Peyer's patch (tissue), 4 donors: ENCODE measurements at places on chromosomes 7 and 10. TPM values are rescaled to one million over a fixed set of nuclear protein-coding genes. Genes with fewer than 3 reads are reported as not detected.

- no peaks in the 10 kb centered on the region for H3K36me3 ChIP-seq
- H3K4me3 ChIP-seq: no peak overlapping the region
- no peaks in the 10 kb centered on the region for H3K27me3 ChIP-seq
- H3K4me1 ChIP-seq: no peaks in the 10 kb centered on the region
These were observed 389.1 kb downstream of the XPNPEP1 start for GRCh38 chr10:109534193-109534592.

- no peak overlapping the region for H3K27ac ChIP-seq
- H3K36me3 ChIP-seq: peaks cover 70% of the 10 kb centered on the region
- H3K4me3 ChIP-seq: no peak overlapping the region
These were observed 19.8 kb downstream of the MCMBP start for GRCh38 chr10:119852822-119853221.

DNA sequence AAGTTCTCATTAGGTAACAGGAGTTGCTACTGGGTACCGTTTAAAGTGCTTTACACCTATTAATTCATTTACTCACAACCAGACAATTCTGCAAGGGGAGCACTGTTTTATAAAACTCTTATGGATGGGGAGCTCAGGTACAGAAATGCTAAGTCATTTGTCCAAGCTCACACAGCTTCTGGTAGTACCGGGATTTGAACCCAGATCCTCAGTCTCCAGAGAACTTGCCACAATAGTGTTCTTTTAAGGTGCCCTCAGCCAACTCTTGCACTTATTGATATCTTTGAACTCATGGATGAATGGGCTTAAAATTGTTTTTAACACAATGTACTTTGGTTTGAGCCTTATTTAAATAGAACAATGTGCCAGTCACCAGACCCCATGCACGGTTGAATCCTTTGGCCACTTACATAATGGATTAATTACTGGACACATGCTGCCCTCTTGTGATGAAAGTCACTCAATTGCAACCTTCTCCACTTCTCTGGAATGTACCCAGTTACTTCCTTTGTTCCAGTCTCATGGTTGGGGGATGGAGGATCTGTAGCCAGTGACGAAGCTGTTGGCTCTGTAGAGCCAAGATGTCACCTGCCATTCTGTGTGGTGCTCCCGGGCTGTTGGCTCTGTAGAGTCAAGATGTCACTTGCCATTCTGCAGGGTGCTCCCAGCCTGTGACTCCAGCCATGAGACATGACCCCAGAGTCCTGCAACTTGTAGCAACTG lies 65.6 kb downstream of the NOD1 start:
- no peaks in the 10 kb centered on the region for H3K36me3 ChIP-seq
- H3K4me1 ChIP-seq: no peaks in the 10 kb centered on the region
- no peak overlapping the region for H3K27ac ChIP-seq
- no peak overlapping the region for H3K4me3 ChIP-seq
- H3K27me3 ChIP-seq: no peaks in the 10 kb centered on the region
- DNase-seq: peak; percentile 61

DNA sequence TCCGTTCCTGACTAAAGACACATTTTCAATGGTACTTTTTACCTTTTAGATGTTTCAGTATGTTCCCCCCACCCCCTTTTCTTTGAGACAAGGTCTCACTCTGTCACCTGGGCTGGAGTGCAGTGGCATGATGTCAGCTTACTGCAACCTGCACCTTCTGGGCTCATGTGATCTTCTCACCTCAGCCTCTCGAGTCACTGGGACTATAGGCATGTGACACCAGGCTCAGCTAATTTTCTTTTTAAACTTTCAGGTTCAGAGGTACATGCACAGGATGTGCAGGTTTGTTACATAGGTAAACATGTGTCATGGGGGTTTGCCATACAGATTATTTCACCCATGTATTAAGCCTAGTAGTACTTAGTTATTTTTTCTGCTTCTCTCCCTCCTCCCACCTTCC lies 99.3 kb upstream of the RPA3 start:
- no peaks in the 10 kb centered on the region for H3K27me3 ChIP-seq
- DNase-seq: no peak
- no peaks in the 10 kb centered on the region for H3K36me3 ChIP-seq
- H3K4me3 ChIP-seq: no peak overlapping the region

DNA sequence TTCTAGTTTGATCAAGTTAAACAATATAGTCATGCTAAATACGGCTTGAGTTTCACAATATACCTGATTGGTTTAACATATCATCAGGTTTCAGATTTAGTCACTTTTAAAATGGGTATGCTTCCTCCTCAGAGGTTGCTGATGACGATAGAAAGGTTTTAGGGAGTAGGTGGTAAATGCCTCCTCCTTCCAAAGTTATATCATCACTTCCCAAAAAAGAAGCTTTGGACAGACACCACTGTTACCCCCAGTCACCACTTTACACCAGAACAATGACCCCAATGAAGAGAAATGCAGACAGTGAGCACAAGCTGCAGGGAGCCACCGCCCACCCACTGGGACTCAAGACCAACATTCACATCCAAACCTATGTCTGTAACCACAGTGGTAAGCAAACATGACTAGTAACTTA lies 244.6 kb downstream of the SORCS1 start:
- no peak for DNase-seq
- H3K36me3 ChIP-seq: no peaks in the 10 kb centered on the region
- no peaks in the 10 kb centered on the region for H3K27me3 ChIP-seq
- H3K4me1 ChIP-seq: no peaks in the 10 kb centered on the region

- no peak overlapping the region for H3K4me3 ChIP-seq
- H3K36me3 ChIP-seq: no peaks in the 10 kb centered on the region
- no peak for DNase-seq
- no peaks in the 10 kb centered on the region for H3K27me3 ChIP-seq
- H3K27ac ChIP-seq: no peak overlapping the region
These were observed 14.2 kb downstream of the EBF3 start for GRCh38 chr10:129949891-129950291.

DNA sequence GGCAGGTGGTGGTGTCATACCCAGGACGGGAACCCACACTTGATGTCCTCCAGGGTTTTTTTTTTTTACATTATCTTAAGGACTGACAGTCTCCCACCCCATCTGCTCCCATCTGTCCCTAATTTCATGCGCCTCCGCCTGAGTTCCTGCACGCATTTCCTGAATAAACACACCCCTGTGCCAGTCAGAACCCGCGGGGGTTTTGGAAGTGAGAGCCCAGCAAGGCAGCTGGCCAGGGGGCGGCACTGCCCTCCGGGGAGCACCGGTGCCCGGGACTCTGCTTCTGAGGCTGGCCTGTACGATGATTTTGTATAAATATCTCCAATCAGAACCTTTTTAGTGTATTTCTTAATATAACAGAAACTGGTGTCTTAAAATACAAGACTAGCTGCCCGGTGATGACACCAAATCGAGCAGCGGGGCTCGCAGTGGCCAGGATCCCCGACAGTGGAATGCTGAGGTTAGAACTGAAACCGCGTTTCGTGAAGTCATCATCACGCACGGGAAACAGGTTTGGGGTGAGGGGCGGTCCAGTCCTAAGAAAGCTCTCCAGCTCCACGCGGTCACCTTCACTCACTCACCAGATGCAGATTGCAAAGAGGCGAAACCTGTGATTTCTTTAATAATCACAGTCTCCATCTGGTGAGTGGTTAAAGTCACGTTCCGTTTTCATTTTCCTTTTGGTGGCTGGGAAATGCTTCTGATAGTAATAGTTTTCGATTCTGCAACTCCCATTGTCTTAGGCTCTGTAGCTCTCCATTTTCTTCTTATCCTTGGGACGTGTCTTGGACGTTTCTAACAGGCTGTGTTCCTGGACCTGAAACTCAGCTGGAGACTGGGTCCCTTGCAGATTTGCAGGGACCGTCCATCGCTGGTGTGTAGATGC lies 19.7 kb downstream of the BNIP3 start:
- no peaks in the 10 kb centered on the region for H3K4me1 ChIP-seq
- H3K4me3 ChIP-seq: no peak overlapping the region
- H3K36me3 ChIP-seq: peaks cover 34% of the 10 kb centered on the region
- H3K27me3 ChIP-seq: no peaks in the 10 kb centered on the region
- no peak overlapping the region for H3K27ac ChIP-seq
- DNase-seq: no peak

DNA sequence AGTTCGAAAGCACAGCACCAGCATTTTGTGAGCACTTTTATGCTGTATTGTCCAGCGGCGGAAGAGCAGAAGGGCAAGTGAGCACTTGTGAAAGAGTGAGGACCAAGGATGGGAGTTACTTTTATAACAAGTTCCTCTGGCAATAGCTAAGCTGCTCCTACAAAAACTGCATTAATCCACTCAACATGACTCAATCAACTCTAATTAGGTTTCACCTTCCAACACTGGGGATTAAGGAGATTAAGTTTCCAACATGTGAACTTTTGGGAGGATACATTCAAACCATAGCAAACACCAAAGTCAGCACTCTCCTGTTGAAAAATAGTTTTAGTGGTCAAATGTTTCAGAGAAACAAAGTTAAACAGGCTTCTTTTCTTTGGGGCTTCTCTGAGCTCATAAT lies 844.5 kb downstream of the REEP3 start:
- no peaks in the 10 kb centered on the region for H3K4me1 ChIP-seq
- H3K36me3 ChIP-seq: no peaks in the 10 kb centered on the region
- no peak overlapping the region for H3K4me3 ChIP-seq
- no peaks in the 10 kb centered on the region for H3K27me3 ChIP-seq
- H3K27ac ChIP-seq: no peak overlapping the region

GRCh38 chr7:80732630-80733029 lies 94.2 kb downstream of the CD36 start:
- DNase-seq: no peak
- no peak overlapping the region for H3K4me3 ChIP-seq
- H3K4me1 ChIP-seq: no peaks in the 10 kb centered on the region
- no peak overlapping the region for H3K27ac ChIP-seq
- no peaks in the 10 kb centered on the region for H3K27me3 ChIP-seq

GRCh38 chr7:34840176-34840785 lies 182.3 kb downstream of the NPSR1 start:
- no peak for DNase-seq
- H3K4me3 ChIP-seq: no peak overlapping the region
- H3K27ac ChIP-seq: no peak overlapping the region
- no peaks in the 10 kb centered on the region for H3K4me1 ChIP-seq

- peak overlapping the region; percentile 69 for H3K27ac ChIP-seq
- no peaks in the 10 kb centered on the region for H3K36me3 ChIP-seq
- no peak overlapping the region for H3K4me3 ChIP-seq
- no peaks in the 10 kb centered on the region for H3K27me3 ChIP-seq
- no peak for DNase-seq
These were observed 66.3 kb upstream of the KLF6 start for GRCh38 chr10:3850999-3851937.

DNA sequence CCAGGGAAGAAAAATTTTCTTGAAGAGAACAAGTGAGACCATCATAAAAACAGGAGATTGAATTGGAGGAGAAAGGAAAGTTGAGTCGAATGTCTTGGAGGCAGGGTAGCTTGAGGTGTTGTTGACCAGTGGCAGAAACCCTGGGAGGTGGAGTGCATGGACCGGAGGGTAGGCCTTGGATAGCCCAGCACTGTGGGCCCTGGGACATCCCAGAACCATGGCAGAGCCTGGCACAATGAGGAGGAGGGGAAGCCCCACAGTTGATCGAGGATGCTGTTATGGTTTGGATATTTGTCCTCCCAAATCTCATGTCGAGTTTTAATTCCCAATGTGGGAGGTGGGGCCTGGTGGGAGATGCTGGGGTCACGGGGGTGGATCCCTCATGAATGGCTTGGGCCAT lies 157.1 kb downstream of the ITGA8 start:
- H3K4me1 ChIP-seq: no peaks in the 10 kb centered on the region
- no peaks in the 10 kb centered on the region for H3K27me3 ChIP-seq
- no peak overlapping the region for H3K4me3 ChIP-seq
- no peaks in the 10 kb centered on the region for H3K36me3 ChIP-seq
- no peak overlapping the region for H3K27ac ChIP-seq

- no peaks in the 10 kb centered on the region for H3K27me3 ChIP-seq
- no peaks in the 10 kb centered on the region for H3K36me3 ChIP-seq
- no peak for DNase-seq
- H3K27ac ChIP-seq: no peak overlapping the region
- no peaks in the 10 kb centered on the region for H3K4me1 ChIP-seq
- H3K4me3 ChIP-seq: no peak overlapping the region
These were observed 57.1 kb downstream of the TBXAS1 start for GRCh38 chr7:139886206-139886605.

DNA sequence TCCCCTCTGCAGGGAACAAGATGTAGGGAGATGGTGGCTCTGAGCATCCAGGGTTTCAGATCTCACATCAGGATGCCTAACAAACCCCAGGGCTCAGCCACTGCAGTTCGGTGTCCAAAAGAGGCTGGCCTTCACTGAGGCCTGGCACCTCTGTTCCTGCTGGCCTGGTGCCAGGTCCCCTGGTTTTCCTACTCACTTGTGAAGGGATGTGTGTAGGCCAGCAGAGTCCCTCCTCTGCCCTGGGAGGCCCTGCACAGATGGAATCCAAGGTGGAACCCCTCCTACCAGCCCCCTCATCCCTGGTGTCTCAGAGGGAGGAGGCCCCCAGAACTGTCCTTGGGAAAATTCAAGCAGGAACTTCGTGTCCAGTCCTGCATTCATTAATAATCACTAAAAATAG lies 260.6 kb downstream of the CCSER2 start:
- no peaks in the 10 kb centered on the region for H3K27me3 ChIP-seq
- no peak overlapping the region for H3K27ac ChIP-seq
- no peak for DNase-seq
- H3K4me1 ChIP-seq: no peaks in the 10 kb centered on the region
- no peaks in the 10 kb centered on the region for H3K36me3 ChIP-seq

Gene SYT15
- total RNA-seq: 0.54 TPM

Gene WNT2
- total RNA-seq: not detected

Gene EPO
- not detected for total RNA-seq

Gene PPP1R17
- total RNA-seq: not detected

Gene GJC3
- not detected for total RNA-seq

Gene CYP2E1
- total RNA-seq: not detected

Gene PNLIP
- not detected for total RNA-seq
